Bronchial smooth muscle cell (primary cell): ENCODE measurements at places on chromosomes 16 and 17. TPM values are rescaled to one million over a fixed set of nuclear protein-coding genes. Genes with fewer than 3 reads are reported as not detected.

Gene MYH11
- total RNA-seq = under 0.01 and 0.09 TPM in 2 replicates

Gene FAM171A2
- 4.1 and 8.8 TPM in 2 replicates for total RNA-seq

Gene CACNG1
- not detected in 2 replicates for total RNA-seq

Gene C16orf74
- 3.9 and 11.5 TPM in 2 replicates for total RNA-seq

Gene DHX58
- total RNA-seq = 9.1 and 14.7 TPM in 2 replicates

Gene PRCD
- 8.0 and 11.2 TPM in 2 replicates for total RNA-seq

Gene SLC13A2
- not detected in 2 replicates for total RNA-seq

Gene CEP295NL
- 2.2 and 2.8 TPM in 2 replicates for total RNA-seq

Gene MYH13
- under 0.01 TPM in 1 of 2 replicates, not detected in the other for total RNA-seq

Gene KCTD13
- total RNA-seq = 3.9 and 5.0 TPM in 2 replicates

Gene DPEP1
- total RNA-seq = under 0.01 and 0.26 TPM in 2 replicates

Gene TNP2
- total RNA-seq = not detected in 2 replicates

Gene CALB2
- total RNA-seq = under 0.01 TPM in 1 of 2 replicates, not detected in the other
